Naive thymus-derived CD4-positive, alpha-beta T cell (primary cell): ENCODE measurements at places on chromosomes 13 and 19. TPM values are rescaled to one million over a fixed set of nuclear protein-coding genes. Genes with fewer than 3 reads are reported as not detected.
A peak's percentile ranks its signal among the peaks of the same experiment; 100 is the strongest.

The CYP4F8 gene
- total RNA-seq, result not detected

The AZU1 gene
- not detected for total RNA-seq

GRCh38 chr19:41588497-41589209, 12.7 kb downstream of the CEACAM21 start:
- DNase-seq, result peak; percentile 18

- no peak for DNase-seq
These were observed 9.2 kb upstream of the GMIP start for GRCh38 chr19:19652482-19653295.

GRCh38 chr13:114129649-114130062, 2.8 kb downstream of the RASA3 start:
- DNase-seq, result no peak
